ENCODE measurements at places on chromosomes 5 and 9. TPM values are rescaled to one million over a fixed set of nuclear protein-coding genes. Genes with fewer than 3 reads are reported as not detected.
A peak's percentile ranks its signal among the peaks of the same experiment; 100 is the strongest.

SARDH gene
- total RNA-seq = 7.7 TPM

NUTM2G gene
- not detected for total RNA-seq

ITK gene
- 340 TPM for total RNA-seq

NMUR2 gene
- total RNA-seq = not detected

CNTNAP3 gene
- total RNA-seq = not detected

PLCXD3 gene
- not detected for total RNA-seq

CYLC2 gene
- not detected for total RNA-seq

FAM81B gene
- total RNA-seq = not detected

GRCh38 chr9:133977421-133978201 is 14.5 kb downstream of the VAV2 start:
- no peak for DNase-seq
- H3K36me3 ChIP-seq = no peaks in the 10 kb centered on the region
- no peaks in the 10 kb centered on the region for H3K4me1 ChIP-seq
- no peak overlapping the region for H3K4me3 ChIP-seq

DNA sequence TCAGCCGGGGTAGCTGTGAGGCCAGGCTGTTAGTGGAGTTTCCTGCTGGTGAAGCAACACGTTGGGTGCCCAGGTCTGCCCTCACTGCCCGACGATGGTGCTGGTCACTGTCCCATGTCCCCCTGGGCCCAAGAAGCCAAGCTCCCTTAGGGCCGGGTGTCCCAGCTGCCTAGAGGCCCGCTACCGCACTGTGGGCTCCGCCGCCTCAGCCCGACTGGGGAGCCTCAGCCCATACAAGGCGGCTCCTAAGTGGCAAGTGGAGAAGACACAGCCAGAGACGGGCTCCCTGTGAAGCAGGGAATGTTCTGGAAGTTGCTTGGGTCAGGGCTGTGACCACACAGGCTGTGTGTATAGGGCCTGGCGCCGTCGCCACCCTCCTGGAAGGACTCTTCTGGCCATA is 96.9 kb downstream of the RXRA start:
- H3K4me1 ChIP-seq = no peaks in the 10 kb centered on the region
- DNase-seq = no peak
- no peak overlapping the region for H3K4me3 ChIP-seq
- H3K27me3 ChIP-seq = no peaks in the 10 kb centered on the region

- DNase-seq = no peak
- no peaks in the 10 kb centered on the region for H3K36me3 ChIP-seq
- H3K4me3 ChIP-seq = no peak overlapping the region
- no peaks in the 10 kb centered on the region for H3K4me1 ChIP-seq
- H3K27me3 ChIP-seq = peaks cover 3% of the 10 kb centered on the region
Observed at GRCh38 chr5:158166424-158166823, 307.5 kb upstream of the CLINT1 start.

DNA sequence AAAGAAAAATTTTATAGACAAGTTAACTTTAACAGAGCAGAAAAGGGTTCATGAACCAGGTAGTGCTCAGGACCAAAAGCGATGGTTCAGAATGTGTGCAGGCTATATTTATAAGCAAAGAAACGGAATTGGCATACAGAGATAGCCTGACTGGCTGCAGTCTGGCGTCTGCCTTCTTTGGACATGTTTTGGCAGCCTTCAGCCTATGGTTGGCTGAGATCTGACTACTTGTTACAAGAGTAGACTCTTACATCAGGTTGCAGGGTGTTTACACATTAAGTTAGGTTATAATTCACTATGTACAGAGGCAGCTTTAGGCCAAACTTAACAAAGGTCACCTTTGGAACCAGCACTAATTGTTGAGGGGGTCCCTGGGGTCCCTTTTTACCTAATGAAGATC is 7.0 kb downstream of the NOP16 start:
- H3K36me3 ChIP-seq = peaks cover 47% of the 10 kb centered on the region
- no peak overlapping the region for H3K4me3 ChIP-seq
- peaks cover 15% of the 10 kb centered on the region for H3K4me1 ChIP-seq
- no peaks in the 10 kb centered on the region for H3K27me3 ChIP-seq
- no peak overlapping the region for H3K27ac ChIP-seq
- no peak for DNase-seq

GRCh38 chr5:79809743-79810142 is 120.1 kb downstream of the CMYA5 start:
- H3K36me3 ChIP-seq = no peaks in the 10 kb centered on the region
- H3K27me3 ChIP-seq = no peaks in the 10 kb centered on the region
- H3K27ac ChIP-seq = no peak overlapping the region
- H3K4me1 ChIP-seq = no peaks in the 10 kb centered on the region

- H3K4me3 ChIP-seq = no peak overlapping the region
- DNase-seq = no peak
- peaks cover 2% of the 10 kb centered on the region for H3K4me1 ChIP-seq
- H3K27me3 ChIP-seq = peaks cover 38% of the 10 kb centered on the region
- no peak overlapping the region for H3K27ac ChIP-seq
Observed at GRCh38 chr9:23824830-23825591, 1.0 kb downstream of the ELAVL2 start.

DNA sequence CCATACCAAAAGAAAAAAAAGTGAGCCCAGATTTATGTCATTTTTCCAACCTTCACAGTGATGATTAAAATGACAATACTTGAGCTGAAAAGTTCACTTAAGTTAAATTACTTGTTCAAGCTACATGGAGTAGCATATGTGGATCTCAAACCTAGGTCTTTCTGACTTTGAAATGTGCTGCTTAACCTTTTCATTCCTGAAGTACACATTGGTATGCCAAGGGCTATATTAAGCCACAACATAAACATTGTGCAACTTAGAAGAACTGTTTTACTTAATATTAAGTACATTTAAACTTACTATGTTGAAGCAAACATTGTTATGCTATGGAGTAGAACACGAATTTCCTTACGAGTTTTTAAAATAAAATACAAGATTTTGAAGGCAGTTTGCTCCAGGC is 105.0 kb downstream of the GIN1 start:
- H3K27ac ChIP-seq = no peak overlapping the region
- H3K4me3 ChIP-seq = no peak overlapping the region
- DNase-seq = no peak
- H3K4me1 ChIP-seq = no peaks in the 10 kb centered on the region
- peaks cover 19% of the 10 kb centered on the region for H3K36me3 ChIP-seq
- H3K27me3 ChIP-seq = no peaks in the 10 kb centered on the region

GRCh38 chr9:2634153-2634552 is 12.6 kb downstream of the VLDLR start:
- H3K4me3 ChIP-seq = no peak overlapping the region
- H3K4me1 ChIP-seq = peaks cover 4% of the 10 kb centered on the region
- no peak for DNase-seq
- H3K36me3 ChIP-seq = no peaks in the 10 kb centered on the region
- H3K27ac ChIP-seq = no peak overlapping the region
- peaks cover 38% of the 10 kb centered on the region for H3K27me3 ChIP-seq

GRCh38 chr9:81984928-81985327 is 3.6 kb upstream of the SPATA31D1 start:
- H3K36me3 ChIP-seq = no peaks in the 10 kb centered on the region
- H3K4me3 ChIP-seq = no peak overlapping the region
- no peaks in the 10 kb centered on the region for H3K27me3 ChIP-seq
- DNase-seq = no peak

DNA sequence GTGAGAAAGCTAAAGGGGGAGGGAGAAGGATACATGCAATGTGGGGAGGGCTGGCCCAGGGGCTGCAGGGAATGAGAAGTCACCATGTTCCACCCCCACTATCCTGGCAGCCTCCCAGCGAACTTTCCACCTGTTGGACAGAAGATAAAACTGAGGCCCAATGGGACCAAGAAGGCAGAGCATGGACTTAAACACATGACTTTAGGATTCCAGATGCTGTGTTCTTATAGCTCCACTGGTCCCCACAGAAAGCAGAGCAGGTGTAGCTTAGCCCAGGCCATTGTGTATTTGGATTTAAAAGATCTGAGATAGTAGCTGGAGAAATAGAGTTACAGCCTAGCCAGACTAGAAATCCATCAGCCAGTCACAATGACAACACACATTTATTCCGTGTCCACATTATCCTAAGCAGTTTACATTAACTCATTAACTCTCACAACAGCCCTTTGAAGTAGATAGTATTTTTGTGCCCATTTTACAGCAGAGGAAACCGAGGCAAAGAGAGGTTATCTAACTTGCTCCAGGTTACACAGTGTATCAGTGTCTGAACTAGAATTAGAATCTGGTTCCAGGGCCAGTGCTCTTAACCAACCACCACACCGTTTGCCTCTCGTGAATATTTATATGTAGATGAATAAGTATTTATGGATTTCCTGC is 121.0 kb downstream of the RGS3 start:
- peaks cover 74% of the 10 kb centered on the region for H3K4me1 ChIP-seq
- no peak for DNase-seq
- H3K36me3 ChIP-seq = peaks cover 11% of the 10 kb centered on the region

DNA sequence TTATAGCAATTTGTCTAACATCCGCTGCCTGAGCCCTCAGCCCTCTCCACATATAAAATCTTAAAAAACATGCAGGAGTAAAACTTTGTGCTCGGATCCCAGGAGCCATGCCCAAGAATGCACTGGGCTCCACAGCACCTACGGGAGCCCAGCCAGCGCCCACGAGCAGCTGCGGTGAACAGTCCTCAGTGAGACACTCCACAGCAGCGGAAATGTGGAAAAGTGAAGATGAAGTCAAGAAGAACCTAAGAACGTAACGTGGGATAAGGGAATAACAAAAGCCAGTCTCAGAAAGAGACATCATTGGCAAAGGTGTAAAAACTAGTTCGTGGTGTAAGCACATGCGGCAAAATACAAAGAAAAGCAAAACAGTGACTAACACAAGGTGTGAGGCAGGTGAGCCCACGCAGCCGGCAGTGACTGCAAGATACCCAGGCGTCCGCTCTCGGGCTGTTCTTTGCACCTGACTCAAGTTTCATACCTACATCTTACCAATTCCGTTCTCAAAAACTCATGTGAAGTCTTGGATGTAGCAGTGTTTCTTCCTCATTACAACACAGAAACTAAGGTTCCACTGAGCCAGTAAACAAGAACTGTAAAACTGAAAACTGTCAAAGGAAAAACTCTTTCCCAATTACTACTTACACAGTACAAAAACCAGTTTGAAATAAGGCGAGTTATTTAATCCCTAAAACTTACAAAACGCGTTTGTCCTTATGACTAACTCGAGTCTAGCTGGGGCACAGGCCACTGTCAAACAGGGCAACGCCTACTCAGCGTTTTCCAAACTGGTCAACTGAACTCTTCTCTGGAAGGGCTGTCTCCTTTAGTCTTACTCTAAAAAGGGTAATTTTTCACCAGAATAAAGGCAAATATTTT is 1.7 kb downstream of the CAMSAP1 start:
- peaks cover 55% of the 10 kb centered on the region for H3K4me1 ChIP-seq
- DNase-seq = peak; percentile 90
- peak overlapping the region; percentile 89 for H3K27ac ChIP-seq
- H3K27me3 ChIP-seq = no peaks in the 10 kb centered on the region
- H3K36me3 ChIP-seq = peaks cover 41% of the 10 kb centered on the region

- H3K36me3 ChIP-seq = peaks cover 7% of the 10 kb centered on the region
- H3K27me3 ChIP-seq = no peaks in the 10 kb centered on the region
- peak overlapping the region; percentile 96 for H3K4me3 ChIP-seq
- H3K4me1 ChIP-seq = peaks cover 36% of the 10 kb centered on the region
- DNase-seq = no peak
Observed at GRCh38 chr9:127801955-127802575, 617 bp upstream of the FPGS start.

GRCh38 chr9:134410071-134410834 is 84.0 kb downstream of the RXRA start:
- peaks cover 20% of the 10 kb centered on the region for H3K4me1 ChIP-seq
- H3K36me3 ChIP-seq = no peaks in the 10 kb centered on the region
- no peak for DNase-seq
- peaks cover 4% of the 10 kb centered on the region for H3K27me3 ChIP-seq
- H3K4me3 ChIP-seq = no peak overlapping the region

DNA sequence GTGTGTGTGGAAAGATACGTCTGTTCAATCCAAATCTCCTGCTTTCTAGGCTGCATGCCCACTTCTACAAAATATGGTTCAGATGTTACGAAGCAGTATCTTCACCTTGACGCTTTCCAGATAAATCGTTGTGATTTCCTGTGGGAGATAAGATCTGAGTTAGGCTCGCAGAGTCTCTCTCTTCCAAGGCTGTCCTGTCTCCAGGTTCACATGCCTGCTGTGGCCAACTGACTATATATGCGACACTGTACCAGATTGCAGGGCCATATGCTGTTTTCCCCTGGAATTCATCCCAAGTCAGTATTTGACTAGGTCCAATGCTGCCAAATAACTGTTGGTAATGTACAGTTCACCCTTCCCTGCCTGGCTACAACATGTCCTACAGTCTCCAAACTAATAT is 47.9 kb downstream of the TMEM252 start:
- H3K27ac ChIP-seq = no peak overlapping the region
- DNase-seq = no peak
- no peaks in the 10 kb centered on the region for H3K36me3 ChIP-seq

DNA sequence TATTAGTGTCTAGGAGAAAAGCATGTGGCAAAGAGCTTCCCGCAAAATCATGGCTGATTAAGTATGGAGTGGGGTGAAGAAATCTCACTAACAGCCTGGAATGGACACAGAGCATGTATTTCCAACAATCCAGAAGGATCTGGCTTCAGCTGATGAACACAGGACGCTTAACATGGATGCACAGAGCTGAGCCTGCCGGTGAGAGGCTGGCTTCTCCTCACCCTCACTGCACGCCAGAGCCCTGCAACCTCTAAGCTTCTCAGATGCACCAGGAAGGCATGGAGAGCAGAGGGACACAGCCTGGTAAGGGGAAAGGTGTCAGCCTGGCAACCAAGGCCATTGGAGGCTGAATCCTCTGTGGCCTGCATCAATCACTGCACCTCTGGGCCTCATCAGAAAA is 298.5 kb downstream of the TRIM32 start:
- no peak overlapping the region for H3K27ac ChIP-seq
- H3K36me3 ChIP-seq = no peaks in the 10 kb centered on the region
- no peak for DNase-seq
- peaks cover 2% of the 10 kb centered on the region for H3K27me3 ChIP-seq
- H3K4me1 ChIP-seq = no peaks in the 10 kb centered on the region

DNA sequence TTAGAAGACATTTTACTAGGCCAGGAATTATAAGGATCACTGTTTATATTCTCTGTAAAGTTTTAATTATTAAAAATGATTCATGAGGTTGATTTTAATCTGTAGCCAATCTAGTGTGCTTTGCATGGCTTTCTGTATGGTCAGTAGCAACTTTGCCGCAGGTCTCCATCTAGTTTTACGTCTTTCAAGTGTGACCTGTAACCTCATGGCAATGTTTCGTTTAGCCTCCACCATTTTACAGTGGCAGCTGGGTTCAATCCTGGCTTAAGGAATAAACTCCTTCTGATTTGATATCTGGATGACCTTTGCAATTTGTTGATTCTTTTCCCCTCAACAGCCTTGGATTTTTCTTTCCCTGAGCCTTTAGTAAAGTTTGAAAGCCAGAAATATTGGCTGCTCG is 434.5 kb upstream of the CDH9 start:
- H3K27me3 ChIP-seq = no peaks in the 10 kb centered on the region
- no peaks in the 10 kb centered on the region for H3K4me1 ChIP-seq
- H3K27ac ChIP-seq = no peak overlapping the region

DNA sequence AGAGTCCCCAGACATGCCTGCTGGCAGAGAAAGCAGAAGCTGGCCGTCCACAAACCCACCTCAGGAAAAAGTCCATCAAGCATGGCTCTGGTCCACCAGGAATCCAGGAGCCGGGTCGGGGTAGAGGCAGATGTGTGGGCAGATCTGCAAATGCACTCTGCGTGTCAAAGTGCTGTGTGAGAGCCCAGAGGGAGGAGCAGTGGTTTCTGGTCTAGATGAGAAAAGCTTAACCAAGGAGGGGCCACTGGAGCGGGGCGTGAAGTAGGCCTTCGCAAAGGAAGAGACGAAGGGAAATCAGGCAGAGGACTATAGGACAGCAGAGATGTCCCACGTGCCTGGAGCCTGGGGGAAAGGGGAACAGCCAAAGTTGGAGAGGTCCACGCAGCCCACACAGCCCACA is 40.0 kb downstream of the TTLL11 start:
- H3K4me1 ChIP-seq = peaks cover 16% of the 10 kb centered on the region
- peaks cover 5% of the 10 kb centered on the region for H3K36me3 ChIP-seq
- H3K27ac ChIP-seq = no peak overlapping the region
- DNase-seq = no peak

Measured in activated naive CD4-positive, alpha-beta T cell treated with anti-CD3 and anti-CD28 coated beads for 36 hours (primary cell).